Regular cardiac myocyte (primary cell): ENCODE measurements at places on chromosomes 13 and 19. TPM values are rescaled to one million over a fixed set of nuclear protein-coding genes. Genes with fewer than 3 reads are reported as not detected.

The PEG3 gene
- 3.1 and 5.4 TPM in 2 replicates for total RNA-seq

The FFAR3 gene
- not detected in 2 replicates for total RNA-seq

The ZNF865 gene
- total RNA-seq: 0.58 and 0.85 TPM in 2 replicates

The ZNF443 gene
- 3.7 and 3.8 TPM in 2 replicates for total RNA-seq

The ZNF415 gene
- total RNA-seq: 5.8 and 11.0 TPM in 2 replicates

The SHISA7 gene
- not detected in 2 replicates for total RNA-seq

The PABPC3 gene
- total RNA-seq: under 0.01 TPM in 2 replicates

The ZNF665 gene
- 3.6 and 6.8 TPM in 2 replicates for total RNA-seq

The COX7A1 gene
- total RNA-seq: 25.4 and 70.5 TPM in 2 replicates

The SF3A2 gene
- total RNA-seq: 17.4 and 22.6 TPM in 2 replicates

The CLC gene
- not detected in 2 replicates for total RNA-seq

The CASP14 gene
- not detected in 2 replicates for total RNA-seq

The FGF22 gene
- not detected in 2 replicates for total RNA-seq

The CRLF1 gene
- 19.7 TPM in 2 replicates for total RNA-seq

The CRB3 gene
- 0.28 TPM in 1 of 2 replicates, not detected in the other for total RNA-seq

The NLRP4 gene
- not detected in 2 replicates for total RNA-seq

The ADAMTSL5 gene
- total RNA-seq: 1.9 and 3.4 TPM in 2 replicates

The RXFP2 gene
- not detected in 2 replicates for total RNA-seq

The FGF14 gene
- total RNA-seq: under 0.01 TPM in 1 of 2 replicates, not detected in the other

The DOCK6 gene
- 16.3 and 20.0 TPM in 2 replicates for total RNA-seq

The LAIR1 gene
- 0.19 and 0.28 TPM in 2 replicates for total RNA-seq

The CCDC8 gene
- 12.8 and 21.1 TPM in 2 replicates for total RNA-seq

The ZNF837 gene
- total RNA-seq: 1.2 and 3.9 TPM in 2 replicates

The GPR4 gene
- total RNA-seq: 0.28 and 0.96 TPM in 2 replicates

The SH2D3A gene
- under 0.01 TPM in 1 of 2 replicates, not detected in the other for total RNA-seq

The BEST2 gene
- not detected in 2 replicates for total RNA-seq

The IL27RA gene
- total RNA-seq: 1.5 and 2.8 TPM in 2 replicates
